ENCODE measurements at places on chromosomes 3 and 15.
A peak's percentile ranks its signal among the peaks of the same experiment; 100 is the strongest.

DNA sequence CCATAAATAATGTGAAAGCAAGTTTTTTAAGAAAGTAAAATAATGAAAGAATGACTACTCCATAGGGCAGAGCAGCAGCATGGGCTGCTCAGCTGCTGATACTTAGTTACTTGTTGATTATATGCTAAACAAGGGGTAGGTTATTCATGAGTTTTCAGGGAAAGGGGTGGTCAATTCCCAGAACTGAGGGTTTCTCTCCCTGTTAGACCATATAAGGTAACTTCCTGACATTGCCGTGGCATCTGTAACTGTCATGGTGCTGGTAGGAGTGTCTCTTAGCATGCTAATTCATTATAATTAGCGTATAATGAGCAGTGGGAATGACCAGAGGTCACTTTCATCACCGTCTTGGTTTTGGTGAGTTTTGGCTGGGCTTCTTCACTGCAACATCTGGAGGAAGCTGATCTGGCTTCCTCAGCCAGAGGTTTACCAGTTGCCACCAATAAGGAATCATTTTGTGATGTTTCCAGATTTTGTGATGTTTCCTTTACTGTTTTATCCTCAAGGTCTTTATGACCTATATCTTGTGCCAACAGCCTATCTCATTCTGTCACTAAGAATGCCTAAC, 121.8 kb upstream of the CHL1 start:
- DNase-seq: no peak

GRCh38 chr3:13582366-13583250, 33.7 kb downstream of the FBLN2 start:
- no peak for DNase-seq

DNA sequence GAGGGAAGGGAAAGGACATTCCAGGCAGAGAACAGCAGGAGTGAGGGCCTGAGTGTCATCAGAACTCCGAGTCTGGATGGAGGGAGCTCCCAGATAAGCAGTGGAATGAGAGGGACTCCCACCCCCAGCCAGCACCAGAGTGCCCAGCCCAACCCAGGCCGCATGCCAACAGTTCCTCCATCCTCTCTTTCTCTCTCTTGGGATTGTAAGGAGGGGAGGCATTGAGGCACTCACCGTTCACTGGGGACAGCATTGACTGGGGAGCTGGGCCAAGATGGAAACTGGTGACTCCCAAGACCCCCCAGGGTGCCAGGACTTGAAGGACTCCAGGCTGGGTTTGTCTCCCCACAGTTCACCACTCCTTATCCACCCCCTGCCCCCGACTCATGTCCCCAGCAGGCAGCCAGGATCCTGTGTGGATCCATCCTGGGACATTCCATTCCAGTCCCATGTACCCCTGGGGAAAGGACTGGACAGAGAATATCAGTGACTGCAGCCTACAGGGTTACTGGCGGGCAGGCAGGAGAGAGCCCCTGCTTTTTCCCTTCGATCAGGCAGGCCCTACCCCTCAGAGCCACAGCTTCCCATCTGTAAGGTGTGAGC, 15.7 kb downstream of the PTH1R start:
- DNase-seq: no peak

DNA sequence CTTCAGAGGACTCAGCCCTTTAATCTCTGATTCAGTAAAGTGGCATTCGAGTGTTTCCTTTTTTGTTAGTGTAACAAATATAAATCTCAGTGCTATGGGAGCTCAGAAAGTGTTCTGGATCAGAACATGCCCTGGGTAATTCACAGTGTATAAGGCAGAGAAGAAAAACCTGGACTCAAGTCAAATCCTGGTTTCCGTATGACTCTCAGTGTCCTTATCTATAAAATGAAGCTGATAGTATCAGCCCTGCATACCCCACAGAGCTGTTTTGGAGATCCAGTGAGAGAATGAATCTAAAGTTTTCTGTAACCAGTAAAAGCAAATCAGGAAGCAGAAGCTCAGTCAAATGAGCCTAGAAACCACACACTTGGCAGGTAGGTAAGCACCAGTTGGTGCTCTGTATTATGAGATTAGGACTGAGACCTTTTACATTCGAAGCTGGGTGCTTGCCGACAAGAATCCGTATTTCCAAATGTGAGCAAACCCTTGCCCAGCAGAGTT, 67.2 kb downstream of the IL1RAP start:
- DNase-seq: peak; percentile 29

- no peak for DNase-seq
These were observed 223.3 kb upstream of the ARHGEF26 start for GRCh38 chr3:153897842-153898241.

DNA sequence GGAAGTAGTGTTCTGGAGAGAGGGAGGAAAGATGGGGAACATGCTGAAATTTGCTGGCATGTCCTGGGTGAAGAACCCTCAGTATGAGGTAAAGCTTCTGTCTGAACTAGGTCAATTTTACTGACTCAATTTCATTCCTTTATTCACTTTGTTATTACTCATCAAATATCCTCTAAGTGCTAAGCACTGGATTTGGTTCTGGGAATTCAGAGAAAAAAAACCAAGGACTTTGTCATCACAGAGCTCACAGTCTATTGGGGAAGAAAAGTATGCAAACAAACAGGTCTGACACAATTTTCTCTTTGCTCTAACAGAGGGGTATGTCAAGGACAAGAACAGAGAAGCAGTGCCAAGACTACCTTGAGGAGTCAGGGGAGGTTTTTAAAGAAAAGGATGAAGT, 68.0 kb downstream of the TFG start:
- DNase-seq: no peak

GRCh38 chr3:94935738-94936580, 873.1 kb downstream of the NSUN3 start:
- no peak for DNase-seq

GRCh38 chr15:60939389-60939788, 289.7 kb downstream of the RORA start:
- no peak for DNase-seq

- no peak for DNase-seq
These were observed 847 bp downstream of the WHAMM start for GRCh38 chr15:82810061-82810889.

GRCh38 chr3:133644768-133645167, 17.0 kb downstream of the TOPBP1 start:
- peak; percentile 80 for DNase-seq

- DNase-seq: no peak
These were observed 54.1 kb downstream of the TMEM44 start for GRCh38 chr3:194579091-194579606.

DNA sequence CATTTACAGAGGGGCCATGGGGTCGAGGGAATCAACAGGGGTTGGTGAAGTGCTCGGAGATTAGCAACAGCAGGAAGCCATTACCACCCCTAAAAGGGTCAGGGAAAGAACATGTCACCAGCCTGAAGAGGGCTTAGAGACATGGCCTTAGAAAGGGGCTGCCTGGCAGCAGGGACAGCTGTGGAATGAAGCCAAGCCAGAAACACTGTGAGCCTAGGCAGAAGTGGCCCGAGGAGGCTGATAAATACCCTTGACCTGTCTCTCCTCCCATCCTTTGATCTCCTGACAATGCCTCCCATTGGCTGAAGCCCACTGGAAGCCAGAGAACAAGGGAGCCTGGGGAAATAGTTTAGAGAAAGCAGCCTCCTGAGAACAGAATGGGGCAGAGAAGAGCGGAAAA, 31.4 kb downstream of the GPD1L start:
- DNase-seq: no peak

GRCh38 chr3:166836836-166837235, 543.3 kb downstream of the ZBBX start:
- DNase-seq: no peak

GRCh38 chr3:55128225-55128823, 200.5 kb upstream of the LRTM1 start:
- no peak for DNase-seq

DNA sequence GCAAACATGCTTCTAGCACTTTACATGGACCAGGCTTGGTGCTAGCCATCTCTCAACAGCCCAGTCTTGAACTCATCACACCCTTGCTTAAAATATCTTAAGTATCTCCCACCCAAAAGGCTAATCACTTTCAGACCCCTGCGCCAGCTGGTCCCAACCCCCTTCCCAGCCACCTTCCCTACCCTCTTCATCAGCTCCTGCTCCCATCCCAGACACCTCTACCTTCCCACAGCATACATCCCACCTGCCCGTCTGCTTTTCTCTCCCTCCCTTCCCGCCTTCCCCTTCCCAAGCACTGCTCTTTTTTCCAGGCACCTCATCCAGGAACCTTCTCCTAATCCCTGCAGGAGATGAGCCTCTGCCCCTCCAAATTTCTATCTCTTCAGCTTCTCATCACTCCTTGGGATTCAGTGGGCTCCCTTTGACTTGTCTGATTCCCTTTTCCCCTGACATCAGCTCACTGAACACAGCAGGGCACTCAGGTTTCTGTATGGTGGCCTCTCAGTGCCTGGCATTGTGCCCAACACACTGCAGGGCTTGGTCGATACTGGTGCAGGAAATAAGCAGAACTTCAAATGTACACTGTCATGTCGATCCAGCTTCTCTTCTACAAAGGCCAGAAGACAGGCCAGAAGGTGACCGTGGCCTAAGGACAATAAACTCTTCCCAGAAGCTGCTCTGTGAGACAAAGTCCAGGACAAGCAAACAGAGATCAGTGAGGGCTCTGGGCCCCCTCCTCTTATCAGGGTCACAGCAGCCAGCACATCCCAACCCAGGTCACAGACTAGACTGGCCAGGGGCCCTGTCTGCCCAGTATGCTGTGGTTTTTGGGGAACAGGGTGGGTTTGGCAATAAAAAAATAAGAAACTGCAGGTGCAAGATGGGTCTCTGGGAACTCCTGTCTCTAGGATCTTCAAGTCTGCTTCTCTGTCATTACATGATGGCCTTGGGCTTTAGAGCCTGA, 2.2 kb upstream of the ITIH1 start:
- DNase-seq: no peak

- no peak for DNase-seq
These were observed 22.2 kb upstream of the CLEC3B start for GRCh38 chr3:45003859-45004258.

DNA sequence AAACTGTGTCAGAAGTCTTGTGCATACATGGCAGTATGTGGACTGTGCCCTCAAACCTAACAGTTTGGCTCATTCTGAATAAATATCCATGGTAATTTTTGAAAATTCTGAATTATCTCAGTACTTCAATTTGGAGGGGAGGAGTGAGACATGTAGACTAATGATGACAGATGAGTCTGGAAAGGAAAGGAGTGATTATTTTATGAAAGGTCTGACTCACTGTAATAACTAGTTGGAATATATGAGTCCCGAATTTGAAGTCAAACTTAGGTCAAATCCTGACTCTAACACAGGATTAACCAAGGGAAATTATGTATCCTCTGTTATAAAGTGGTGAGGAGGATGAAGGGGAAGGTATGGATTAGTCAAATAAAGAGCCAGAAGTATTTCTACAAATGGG, 38.6 kb downstream of the SUCNR1 start:
- DNase-seq: no peak

All from HS-27A (cell line).